Hematopoietic multipotent progenitor cell treated with erythropoietin and hydrocortisone succinate and interleukin-3 and kit ligand, for 4 days (in vitro differentiated cells): ENCODE measurements at places on chromosomes 3 and 15.

GRCh38 chr15:76809412-76810103 lies 95.6 kb downstream of the SCAPER start:
- no peak for DNase-seq

DNA sequence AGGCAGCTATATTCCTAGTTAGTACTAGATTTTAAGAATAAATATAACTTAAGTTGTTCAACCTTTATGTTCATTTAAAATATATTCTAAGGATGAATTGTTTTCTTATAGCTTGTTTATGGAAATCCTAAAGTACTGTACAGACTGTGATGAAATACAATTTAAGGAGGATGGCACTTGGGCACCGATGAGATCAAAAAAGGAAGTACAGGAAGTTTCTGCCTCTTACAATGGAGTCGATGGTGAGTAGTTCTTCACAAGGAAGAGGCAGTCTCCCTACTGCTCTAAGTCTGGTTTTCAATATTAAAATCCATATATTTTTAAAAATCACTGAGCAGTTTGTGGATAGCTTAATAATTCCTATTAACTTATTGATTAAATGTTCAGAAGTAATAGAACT lies 29.6 kb downstream of the CALML4 start:
- DNase-seq = peak; percentile 44

GRCh38 chr3:123644358-123644757 lies 59.5 kb upstream of the HACD2 start:
- no peak for DNase-seq

GRCh38 chr3:29384640-29385039 lies 103.8 kb downstream of the RBMS3 start:
- no peak for DNase-seq

GRCh38 chr3:168973897-168974296 lies 689.6 kb downstream of the MECOM start:
- DNase-seq = no peak

DNA sequence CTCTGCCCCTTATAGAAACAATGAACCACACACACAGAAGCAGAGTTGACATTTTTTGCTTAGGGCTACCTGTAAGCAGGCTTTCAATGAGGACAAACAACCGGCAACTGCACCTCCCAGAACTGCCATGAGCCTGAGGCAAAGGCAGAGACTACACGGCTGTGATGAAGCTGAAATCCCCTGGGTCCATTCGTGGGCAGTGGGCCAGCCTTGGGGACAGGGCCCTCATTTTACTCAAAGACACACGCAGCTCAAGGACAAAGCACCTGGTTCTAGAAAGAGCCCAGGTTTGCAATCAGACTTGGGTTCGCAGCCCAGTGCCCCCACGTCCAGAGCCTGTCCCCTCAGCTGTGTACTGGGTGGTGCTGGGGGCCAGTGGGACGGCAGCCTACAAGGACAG lies 17.9 kb downstream of the FAM174B start:
- no peak for DNase-seq

- peak; percentile 45 for DNase-seq
These were observed 5.4 kb upstream of the RAB6B start for GRCh38 chr3:133901083-133901482.

- DNase-seq = no peak
These were observed 1358.5 kb downstream of the ROBO2 start for GRCh38 chr3:78398401-78398800.

DNA sequence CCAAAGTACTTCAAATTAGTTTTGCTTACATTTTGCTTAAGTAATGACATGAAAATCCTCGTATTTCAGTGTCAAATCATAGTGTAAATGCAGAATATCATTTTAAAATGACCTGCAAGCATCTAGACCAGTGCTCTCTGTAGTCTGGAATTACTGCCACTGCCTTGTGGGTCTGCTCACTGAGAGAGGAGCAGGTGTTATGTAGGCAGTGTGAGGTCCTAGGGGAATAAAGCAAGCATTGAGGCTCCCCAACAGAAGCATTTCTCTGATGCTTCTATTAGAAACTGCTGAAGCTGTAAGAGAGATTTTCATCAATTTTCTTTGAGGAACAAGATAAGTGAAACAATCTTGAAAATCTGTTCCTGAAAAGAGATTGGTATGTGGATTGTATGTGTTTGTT lies 253.2 kb downstream of the BBX start:
- no peak for DNase-seq

DNA sequence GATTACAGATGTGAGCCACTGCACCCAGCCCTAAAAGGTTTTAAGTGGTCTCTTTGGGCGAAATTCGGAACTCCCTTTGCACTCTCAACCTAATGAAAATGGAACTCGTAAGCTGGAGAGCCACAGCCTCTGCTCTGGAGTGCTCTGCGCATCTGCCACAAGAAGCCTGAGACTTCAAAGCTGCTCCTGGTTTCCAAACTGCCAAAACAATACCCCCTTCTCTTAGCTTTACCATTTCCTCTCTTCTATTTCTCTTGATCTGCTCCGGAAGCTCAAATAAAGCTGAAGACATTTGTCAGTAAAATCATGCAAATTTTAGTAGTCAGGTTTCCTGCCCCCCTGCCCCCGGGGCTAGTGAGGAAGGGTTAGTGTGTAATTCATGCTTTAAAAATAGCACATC lies 312.7 kb downstream of the MFSD1 start:
- no peak for DNase-seq

GRCh38 chr3:14507757-14508504 lies 32.2 kb downstream of the GRIP2 start:
- no peak for DNase-seq

- DNase-seq = no peak
These were observed 61.2 kb upstream of the EPHB3 start for GRCh38 chr3:184500344-184500923.

- peak; percentile 82 for DNase-seq
These were observed 18.2 kb upstream of the ATP2B2 start for GRCh38 chr3:10523561-10523960.

DNA sequence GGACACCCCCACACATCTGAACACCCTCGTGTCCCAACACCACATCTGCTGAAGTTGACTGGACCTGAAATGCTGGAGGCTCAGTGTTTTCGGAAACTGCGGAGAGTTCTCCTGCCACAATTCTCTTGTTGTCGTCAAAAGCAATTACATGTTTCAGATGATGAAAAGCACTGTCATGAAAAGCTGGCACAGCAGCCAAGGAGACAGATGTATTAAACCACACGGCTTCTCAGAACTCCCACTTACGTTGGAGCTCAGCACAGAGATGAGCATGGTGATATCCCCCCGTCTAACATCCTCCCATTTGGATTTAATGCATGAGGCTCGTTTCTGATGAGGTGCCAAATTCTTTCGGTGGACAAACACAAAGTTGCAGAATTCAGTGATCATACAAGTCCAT lies 180.1 kb downstream of the RORA start:
- no peak for DNase-seq

GRCh38 chr15:63080634-63081250 lies 38.2 kb downstream of the TPM1 start:
- no peak for DNase-seq
